Mesothelial cell of epicardium (in vitro differentiated cells): ENCODE measurements at places on chromosomes 4 and X.
A peak's percentile ranks its signal among the peaks of the same experiment; 100 is the strongest.

DNA sequence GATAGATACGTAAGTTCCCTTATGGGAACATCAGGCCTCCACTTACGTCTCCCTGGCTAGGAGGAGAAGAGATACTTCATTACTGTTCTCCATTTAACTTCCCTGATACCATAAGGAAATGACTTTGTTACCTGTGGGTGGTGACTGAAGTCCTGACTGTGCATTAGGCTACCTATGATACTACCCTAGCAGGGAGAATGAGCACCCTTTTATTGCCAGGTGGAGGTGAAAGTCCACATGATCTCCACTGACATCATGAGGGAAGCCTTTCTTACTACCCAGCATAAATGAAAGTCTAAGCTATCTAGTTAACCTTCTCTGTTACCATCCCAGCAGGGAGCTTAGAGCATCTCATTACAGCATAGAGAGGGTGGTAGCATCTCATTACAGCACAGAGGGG is 24.4 kb upstream of the LAMTOR3 start:
- H3K4me1 ChIP-seq, result no peaks in the 10 kb centered on the region
- no peaks in the 10 kb centered on the region for H3K27me3 ChIP-seq
- H3K36me3 ChIP-seq, result peaks cover 54% of the 10 kb centered on the region
- H3K4me3 ChIP-seq, result no peak overlapping the region

- DNase-seq, result no peak
- no peak overlapping the region for H3K27ac ChIP-seq
- no peak overlapping the region for H3K4me3 ChIP-seq
- H3K27me3 ChIP-seq, result no peaks in the 10 kb centered on the region
Measured at GRCh38 chr4:56229947-56230346, 157.3 kb downstream of the AASDH start.

DNA sequence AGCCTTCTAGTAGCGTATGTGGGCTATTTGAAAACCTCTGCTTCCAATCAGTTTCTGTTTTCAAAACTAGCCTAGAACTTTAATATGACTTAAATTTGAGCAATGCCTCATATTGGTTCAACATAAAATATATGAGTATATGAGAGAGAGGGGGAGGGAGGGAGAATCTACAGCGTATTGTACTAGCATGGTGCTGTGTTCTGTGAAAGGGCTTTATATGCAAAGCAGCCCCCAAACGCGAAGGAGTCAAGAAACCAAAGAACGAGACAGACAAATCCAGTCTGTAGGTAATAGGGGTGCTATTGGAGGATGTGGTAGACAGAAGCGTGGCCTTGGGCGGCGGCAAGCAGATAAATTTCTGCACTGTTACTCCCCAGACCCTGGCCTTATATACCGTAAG is 784 bp upstream of the ANXA5 start:
- H3K36me3 ChIP-seq, result peaks cover under 1% of the 10 kb centered on the region
- DNase-seq, result no peak
- peaks cover 4% of the 10 kb centered on the region for H3K27me3 ChIP-seq
- peak overlapping the region; percentile 82 for H3K27ac ChIP-seq
- H3K4me1 ChIP-seq, result peaks cover 20% of the 10 kb centered on the region

GRCh38 chr4:151906438-151906837 is 145.6 kb upstream of the GATB start:
- no peaks in the 10 kb centered on the region for H3K27me3 ChIP-seq
- H3K36me3 ChIP-seq, result peaks cover 4% of the 10 kb centered on the region
- H3K4me1 ChIP-seq, result peaks cover 12% of the 10 kb centered on the region
- no peak for DNase-seq

DNA sequence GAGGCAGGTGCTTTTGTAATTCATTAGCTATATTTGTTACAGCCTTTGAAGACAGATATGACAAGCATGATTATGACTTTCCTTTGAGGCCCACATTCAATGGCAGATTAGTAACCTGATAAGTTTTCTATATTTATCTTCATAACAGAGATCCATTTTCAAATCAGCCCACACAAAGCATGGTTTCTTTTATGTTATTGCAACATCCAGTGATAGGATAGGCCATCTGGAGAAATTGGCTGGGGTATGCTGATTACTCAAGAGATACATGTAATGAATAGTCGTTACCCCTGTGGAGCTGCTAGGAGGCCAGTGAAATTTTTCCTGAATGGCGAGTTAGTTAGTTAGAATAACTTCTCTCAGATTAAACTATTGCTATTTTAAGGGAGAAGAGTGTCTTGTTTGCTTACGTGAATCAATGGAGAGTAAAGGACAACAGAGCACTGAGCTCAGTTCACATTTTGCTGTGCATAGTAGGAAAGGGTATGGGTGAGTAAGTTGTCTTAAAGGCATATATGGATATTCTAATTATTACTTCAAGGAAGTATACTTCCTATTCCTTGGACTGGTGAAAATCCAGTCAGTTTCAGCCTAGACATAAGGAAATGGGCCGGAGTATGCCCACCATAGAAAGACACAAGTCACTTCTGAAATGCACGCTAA is 79.2 kb upstream of the DKK2 start:
- H3K4me1 ChIP-seq, result peaks cover 19% of the 10 kb centered on the region
- peaks cover 24% of the 10 kb centered on the region for H3K27me3 ChIP-seq
- H3K36me3 ChIP-seq, result peaks cover 7% of the 10 kb centered on the region
- no peak overlapping the region for H3K4me3 ChIP-seq
- peak overlapping the region; percentile 37 for H3K27ac ChIP-seq

GRCh38 chr4:105107095-105107856 is 39.4 kb upstream of the TET2 start:
- no peaks in the 10 kb centered on the region for H3K36me3 ChIP-seq
- H3K4me3 ChIP-seq, result no peak overlapping the region
- no peak overlapping the region for H3K27ac ChIP-seq
- no peak for DNase-seq
- peaks cover 3% of the 10 kb centered on the region for H3K27me3 ChIP-seq

DNA sequence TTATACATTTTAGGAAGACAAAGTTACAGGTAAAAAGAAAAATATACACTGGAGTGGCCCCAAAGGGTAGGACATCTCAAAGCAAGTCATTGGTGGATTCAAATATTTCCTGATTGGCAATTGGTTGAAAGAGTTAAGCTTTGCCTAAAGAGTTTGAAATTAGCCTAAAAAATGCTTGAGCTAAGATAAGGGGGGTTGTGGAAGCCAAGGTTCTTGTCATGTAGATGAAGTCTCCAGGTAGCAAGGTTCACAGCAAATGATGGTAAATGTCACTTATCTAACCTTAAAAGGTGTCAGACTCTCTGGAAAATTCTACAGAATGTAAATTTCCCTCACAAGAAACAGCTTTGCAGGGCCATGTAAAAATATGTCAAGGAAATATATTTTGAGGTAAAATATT is 596.7 kb downstream of the FAT4 start:
- no peaks in the 10 kb centered on the region for H3K36me3 ChIP-seq
- no peaks in the 10 kb centered on the region for H3K27me3 ChIP-seq
- H3K4me1 ChIP-seq, result peaks cover 8% of the 10 kb centered on the region
- DNase-seq, result no peak
- no peak overlapping the region for H3K4me3 ChIP-seq
- H3K27ac ChIP-seq, result no peak overlapping the region

DNA sequence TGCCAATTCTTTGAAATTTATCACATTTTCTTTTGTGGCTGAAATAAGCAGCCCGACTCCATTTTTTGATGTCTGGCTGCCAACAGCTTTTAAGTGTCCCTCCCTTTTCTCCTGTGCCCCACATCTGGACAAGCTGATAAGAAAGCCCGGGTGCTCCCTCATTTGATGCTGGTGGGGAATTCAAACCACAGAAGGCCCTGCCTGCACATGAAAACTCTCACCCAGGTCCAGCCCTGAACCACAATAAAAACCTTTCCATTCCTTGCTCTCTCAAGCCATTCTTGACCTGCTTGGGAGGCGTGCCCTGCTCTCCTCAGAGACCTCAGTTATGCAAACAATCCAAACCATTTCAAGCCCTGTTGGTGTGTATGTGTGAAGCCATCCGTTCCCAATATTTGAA is 93.9 kb downstream of the FAM53A start:
- H3K36me3 ChIP-seq, result no peaks in the 10 kb centered on the region
- no peak overlapping the region for H3K4me3 ChIP-seq
- peaks cover 23% of the 10 kb centered on the region for H3K27me3 ChIP-seq
- no peak for DNase-seq

DNA sequence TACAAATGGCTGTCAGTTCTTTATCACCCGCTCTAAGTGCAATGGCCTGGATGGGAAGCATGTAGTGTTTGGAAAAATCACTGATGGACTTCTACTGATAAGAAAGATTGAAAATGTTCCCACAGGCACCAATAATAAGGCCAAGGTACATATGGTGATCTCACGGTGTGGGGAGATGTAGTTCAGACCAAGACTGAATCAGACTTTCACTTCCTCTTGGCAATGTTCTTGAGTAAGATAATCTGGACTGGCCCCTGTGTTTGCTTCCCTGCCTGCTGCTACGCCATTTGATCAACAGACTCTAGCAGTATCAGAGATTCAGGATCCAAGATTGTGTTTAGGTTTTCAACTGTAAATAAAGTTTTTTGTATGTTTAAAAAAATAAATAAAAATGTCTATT is 682.2 kb upstream of the AMOT start:
- H3K27ac ChIP-seq, result no peak overlapping the region
- DNase-seq, result no peak
- H3K4me3 ChIP-seq, result no peak overlapping the region

GRCh38 chrX:12903646-12904045 is 2.8 kb upstream of the TLR8 start:
- no peaks in the 10 kb centered on the region for H3K27me3 ChIP-seq
- no peak overlapping the region for H3K27ac ChIP-seq
- H3K4me1 ChIP-seq, result peaks cover 2% of the 10 kb centered on the region
- H3K36me3 ChIP-seq, result no peaks in the 10 kb centered on the region
- no peak for DNase-seq
- no peak overlapping the region for H3K4me3 ChIP-seq

GRCh38 chrX:45172890-45173289 is 27.8 kb downstream of the DIPK2B start:
- no peaks in the 10 kb centered on the region for H3K36me3 ChIP-seq
- no peaks in the 10 kb centered on the region for H3K4me1 ChIP-seq
- no peak overlapping the region for H3K27ac ChIP-seq
- no peak for DNase-seq
- no peaks in the 10 kb centered on the region for H3K27me3 ChIP-seq
- H3K4me3 ChIP-seq, result no peak overlapping the region

- H3K4me3 ChIP-seq, result no peak overlapping the region
- H3K4me1 ChIP-seq, result no peaks in the 10 kb centered on the region
- no peaks in the 10 kb centered on the region for H3K36me3 ChIP-seq
Measured at GRCh38 chr4:94127707-94128328, 79.8 kb upstream of the SMARCAD1 start.

GRCh38 chr4:131370846-131371245 is 1778.2 kb upstream of the PCDH10 start:
- no peak overlapping the region for H3K27ac ChIP-seq
- no peaks in the 10 kb centered on the region for H3K36me3 ChIP-seq
- DNase-seq, result no peak
- H3K4me3 ChIP-seq, result no peak overlapping the region
